Retinal pigment epithelial cell (primary cell): ENCODE measurements at places on chromosomes 1 and 21.

DNA sequence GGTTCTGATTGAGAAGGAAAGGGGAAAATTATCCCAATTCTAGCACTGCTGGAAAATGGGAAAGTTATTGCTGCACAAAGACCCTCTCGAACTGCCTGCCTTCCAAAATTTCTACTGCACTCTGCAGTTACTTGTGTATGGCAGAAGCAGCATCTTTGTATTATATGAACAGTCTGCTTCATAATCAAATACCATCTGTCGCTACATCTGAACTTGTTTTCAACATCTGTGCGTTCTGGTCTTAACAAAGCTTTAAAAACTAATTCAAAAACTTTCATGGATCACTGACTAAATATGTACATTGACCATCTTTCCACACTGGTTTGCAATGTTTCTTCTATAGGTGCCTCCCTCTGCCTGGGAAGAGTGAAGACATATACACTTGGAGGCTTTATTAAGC is 79.2 kb downstream of the PROX1 start:
- DNase-seq = no peak

DNA sequence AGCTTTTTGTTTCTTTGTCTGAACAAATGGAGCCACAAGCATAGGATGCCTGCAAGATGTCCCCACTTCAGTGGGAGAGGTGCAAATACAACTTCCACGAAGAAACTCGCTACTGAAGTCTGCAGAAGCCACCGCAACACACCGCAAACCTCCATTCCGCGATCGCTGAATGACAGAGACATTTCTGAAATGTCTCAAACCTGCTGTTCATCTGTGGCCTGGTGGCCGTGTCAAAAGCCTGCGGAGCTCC is 1.0 kb downstream of the TP53BP2 start:
- DNase-seq = no peak

GRCh38 chr1:173148545-173148944 is 58.6 kb downstream of the TNFSF4 start:
- DNase-seq = no peak

GRCh38 chr1:236998546-236998945 is 5.7 kb downstream of the MT1HL1 start:
- DNase-seq = no peak

DNA sequence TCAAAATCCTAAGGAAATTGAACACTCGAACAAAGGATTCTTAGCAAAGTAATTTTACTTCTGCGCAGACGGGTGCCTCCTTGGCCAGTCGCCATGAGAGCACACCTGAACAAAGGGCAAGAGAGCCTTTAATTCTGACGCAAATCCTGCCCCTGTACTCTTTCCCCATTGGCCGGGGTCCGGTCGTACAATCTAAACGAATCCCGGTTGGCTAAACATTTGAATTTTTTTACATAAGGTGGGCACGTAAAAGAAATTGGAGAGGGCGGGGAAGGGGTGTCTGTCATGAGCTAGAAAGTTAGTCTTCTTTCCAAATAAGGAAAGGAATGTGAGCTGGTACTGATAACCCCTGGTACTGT is 8.2 kb upstream of the IL22RA1 start:
- DNase-seq = no peak

GRCh38 chr21:46040707-46041106 is 57.2 kb upstream of the COL6A2 start:
- no peak for DNase-seq

GRCh38 chr21:38219049-38219628 is 37.7 kb upstream of the KCNJ15 start:
- DNase-seq = peak; percentile 23

DNA sequence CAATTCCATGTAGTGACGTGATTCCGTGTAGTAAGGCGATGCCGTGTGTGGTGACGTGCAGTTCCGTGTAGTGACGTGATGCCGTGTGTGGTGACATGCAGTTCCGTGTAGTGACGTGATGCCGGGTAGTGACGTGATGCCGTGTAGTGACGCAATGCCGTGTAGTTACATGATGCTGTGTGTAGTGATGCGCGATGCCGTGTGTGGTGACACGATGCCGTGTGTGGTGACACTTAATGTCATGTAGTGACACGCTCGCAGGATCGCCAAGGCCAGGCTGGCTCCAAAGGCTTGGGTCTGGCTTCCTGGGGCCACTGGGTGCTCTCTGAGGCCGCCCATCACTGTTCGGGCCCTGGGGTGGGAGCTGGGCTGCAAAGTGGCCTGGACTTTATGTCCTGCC is 14.2 kb downstream of the COL18A1 start:
- no peak for DNase-seq

- DNase-seq = no peak
These were observed 31.7 kb downstream of the ERICH3 start for GRCh38 chr1:74641876-74642275.

DNA sequence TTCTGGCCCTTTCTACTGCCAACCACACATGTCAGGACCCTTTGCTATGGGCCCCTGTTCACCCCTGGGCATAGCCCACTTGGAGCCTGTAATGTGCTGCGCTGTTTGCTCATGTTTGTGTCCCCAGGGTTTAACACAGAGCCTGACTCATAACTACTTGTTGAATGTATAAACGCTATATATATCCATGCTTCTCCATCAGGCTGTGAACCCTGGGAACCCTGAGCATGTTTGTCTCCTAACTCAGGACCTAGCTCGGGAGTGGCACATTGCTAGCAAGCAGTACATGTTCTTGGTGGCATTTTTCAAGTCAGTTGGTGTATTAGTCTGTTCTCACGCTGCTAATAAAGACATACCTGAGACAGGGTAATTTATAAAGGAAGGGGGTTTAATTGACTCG is 8.0 kb downstream of the OLFML3 start:
- no peak for DNase-seq

DNA sequence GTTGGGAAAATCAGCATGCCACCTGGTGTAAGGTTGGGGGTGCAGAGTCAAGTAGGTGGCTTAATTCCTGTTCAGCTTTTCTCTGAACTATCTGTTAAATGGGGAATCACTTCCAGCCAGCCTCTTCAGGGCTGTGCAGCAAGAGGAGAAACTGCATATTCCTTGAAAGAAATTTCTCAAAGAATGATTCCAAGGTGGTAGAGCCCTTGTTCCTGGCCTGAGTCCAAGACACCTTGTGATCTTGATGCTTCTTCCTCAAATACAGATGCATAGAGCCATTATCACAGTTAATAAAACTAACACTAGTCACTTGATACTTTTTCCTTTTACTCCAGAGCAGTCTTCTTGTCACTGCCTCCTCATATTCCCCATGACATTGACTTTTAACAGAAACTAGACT is 5.2 kb downstream of the TXLNA start:
- DNase-seq = no peak

DNA sequence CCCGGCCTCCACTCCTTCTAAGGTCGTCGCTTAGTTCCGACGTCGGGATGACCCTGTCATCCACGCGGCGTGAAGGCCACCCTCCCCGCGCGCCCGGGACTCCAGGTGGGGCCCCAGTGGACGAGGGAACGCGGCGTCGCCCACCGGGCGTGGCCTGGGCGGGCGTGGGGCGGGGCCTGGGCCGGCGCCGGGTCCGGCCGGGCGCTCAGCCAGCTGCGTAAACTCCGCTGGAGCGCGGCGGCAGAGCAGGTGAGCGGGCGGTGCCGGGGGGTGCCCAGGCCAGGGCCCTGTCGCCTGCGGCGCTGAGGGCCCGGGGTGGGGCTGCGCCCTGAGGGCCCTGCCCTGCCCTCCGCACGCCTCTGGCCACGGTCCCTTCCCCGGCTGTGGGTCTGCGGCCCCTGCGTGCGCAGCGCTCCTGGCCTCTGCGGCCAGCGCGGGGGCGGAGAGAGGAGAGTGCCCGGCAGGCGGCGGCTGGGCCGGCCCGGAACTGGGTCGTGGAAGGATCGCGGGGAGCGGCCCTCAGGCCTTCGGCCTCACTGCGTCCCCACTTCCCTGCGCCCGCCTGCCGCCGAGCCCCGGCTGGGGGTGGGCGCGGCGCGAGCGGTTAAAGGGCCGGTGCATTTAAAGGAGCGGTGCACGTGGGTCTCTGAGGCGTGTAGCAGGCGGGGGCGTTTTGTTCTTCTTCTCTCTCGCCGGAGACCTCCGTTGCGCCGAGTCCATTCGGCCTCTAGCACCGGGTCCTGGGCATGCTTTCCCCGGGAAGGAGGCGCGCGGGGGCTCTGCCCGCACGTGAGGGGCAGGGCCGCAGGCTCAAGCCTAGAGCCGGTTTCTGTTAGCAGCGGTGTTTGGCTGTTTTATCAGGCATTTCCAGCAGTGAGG is at the start of gene PSEN2:
Gene PSEN2 (plus strand): TSS at position 216 of the 879 bp plus-strand sequence. CDS start 11,292 bp downstream, outside the sequence.
- no peak for DNase-seq

- DNase-seq = no peak
These were observed 47.4 kb downstream of the GRIK1 start for GRCh38 chr21:29892379-29892778.
